ENCODE measurements at places on chromosomes 3 and 15.

- DNase-seq = no peak
Observed at GRCh38 chr15:73385205-73385604, 16.4 kb upstream of the HCN4 start.

GRCh38 chr15:33150431-33150941 lies 44.0 kb downstream of the FMN1 start:
- no peak for DNase-seq

GRCh38 chr3:61460636-61461035 lies 100.7 kb upstream of the PTPRG start:
- no peak for DNase-seq

DNA sequence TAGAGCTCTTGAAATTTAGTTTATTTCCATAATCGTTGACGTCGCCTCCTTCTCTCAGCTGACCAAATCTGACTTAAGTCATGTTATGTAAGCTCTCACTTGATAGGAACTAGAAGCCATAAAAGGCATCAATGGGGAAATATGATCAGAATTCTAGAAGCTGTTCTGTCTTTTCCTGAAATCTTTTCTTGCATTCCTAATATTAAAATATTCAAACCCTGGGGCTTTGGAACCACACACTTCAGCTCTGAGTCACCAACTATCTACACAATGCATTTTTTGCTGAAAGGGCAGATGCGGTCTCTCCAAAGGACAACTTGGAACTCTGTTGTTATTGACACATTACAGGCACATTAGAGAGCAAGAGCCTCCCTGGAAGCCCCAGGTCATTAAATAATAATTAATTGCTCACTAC lies 91.3 kb downstream of the LARS2 start:
- no peak for DNase-seq

- DNase-seq = no peak
Observed at GRCh38 chr3:186414735-186415419, 52.8 kb upstream of the DGKG start.
